ENCODE measurements at places on chromosomes 11 and 22. TPM values are rescaled to one million over a fixed set of nuclear protein-coding genes. Genes with fewer than 3 reads are reported as not detected.

The ZDHHC24 gene
- total RNA-seq: 10.2 TPM

The ARHGAP8 gene
- 4.0 TPM for total RNA-seq

The SOX6 gene
- total RNA-seq: 0.56 TPM

The KRTAP5-7 gene
- total RNA-seq: not detected

The KCNJ4 gene
- not detected for total RNA-seq

The LGALS12 gene
- total RNA-seq: 0.54 TPM

The PVALB gene
- total RNA-seq: not detected

The CHRNA10 gene
- total RNA-seq: 1.8 TPM

The KRTAP5-9 gene
- total RNA-seq: not detected

The MUC5AC gene
- total RNA-seq: not detected

The CYTH4 gene
- 78.0 TPM for total RNA-seq

The C11orf65 gene
- not detected for total RNA-seq

The TTC36 gene
- 1.4 TPM for total RNA-seq

The SLC17A6 gene
- not detected for total RNA-seq

The FXYD6 gene
- total RNA-seq: 17.5 TPM

The SCGB1C1 gene
- total RNA-seq: not detected

The NXPE4 gene
- total RNA-seq: not detected

The C22orf23 gene
- total RNA-seq: not detected

The TRIM66 gene
- total RNA-seq: 10.2 TPM

The OR10D3 gene
- not detected for total RNA-seq

The LYVE1 gene
- 81.5 TPM for total RNA-seq

The BCO2 gene
- total RNA-seq: 26.6 TPM

The MAJIN gene
- total RNA-seq: not detected

The RIC3 gene
- total RNA-seq: 17.7 TPM

The RASL10A gene
- 3.4 TPM for total RNA-seq
